ENCODE measurements at places on chromosomes 7 and 10.

- DNase-seq: no peak
Observed at GRCh38 chr10:1559311-1559710, 178.0 kb downstream of the ADARB2 start.

- DNase-seq: no peak
Observed at GRCh38 chr10:78516756-78517155, 483.1 kb downstream of the RPS24 start.

DNA sequence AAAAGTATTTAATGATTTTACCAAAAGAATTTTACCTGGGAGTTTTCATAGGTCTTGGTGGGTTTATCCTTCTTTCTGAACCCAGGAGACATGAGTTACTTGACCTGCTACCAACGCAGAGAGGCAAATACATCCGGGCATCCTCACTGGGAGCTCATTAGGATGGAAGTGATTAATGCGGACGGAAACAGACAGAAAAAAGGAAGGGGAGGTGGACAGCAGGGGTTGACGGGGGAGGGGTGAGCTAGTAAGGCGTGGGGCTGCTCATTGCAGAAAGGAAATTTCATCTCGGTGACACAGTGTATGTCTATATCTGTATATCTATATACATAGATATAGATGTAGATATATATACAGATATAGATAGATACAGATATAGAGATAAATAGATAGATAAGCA lies 408.2 kb upstream of the ADARB2 start:
- no peak for DNase-seq

GRCh38 chr10:29681676-29682448 lies 47.1 kb upstream of the SVIL start:
- DNase-seq: no peak

- DNase-seq: peak; percentile 74
Observed at GRCh38 chr10:15167411-15168290, 842 bp downstream of the NMT2 start.

DNA sequence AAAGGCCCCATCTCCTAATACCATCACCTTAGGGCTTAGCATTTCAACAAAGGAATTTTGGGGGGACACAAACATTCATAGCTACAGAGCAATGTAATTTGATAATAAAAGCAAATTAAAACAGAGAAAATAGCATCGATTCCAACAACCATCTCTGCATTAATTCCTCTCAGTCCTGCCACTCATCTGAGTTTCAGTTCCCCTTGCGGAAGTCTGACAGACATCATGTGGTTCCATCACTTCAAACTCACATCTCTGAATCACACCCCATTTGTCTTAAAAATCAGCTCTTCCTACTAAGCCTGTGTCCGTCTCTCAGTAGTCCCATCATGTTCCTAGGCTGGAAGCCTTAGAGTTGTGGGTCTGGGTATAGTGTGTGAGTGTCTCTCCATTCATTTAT lies 3.6 kb downstream of the ADCK2 start:
- DNase-seq: no peak

DNA sequence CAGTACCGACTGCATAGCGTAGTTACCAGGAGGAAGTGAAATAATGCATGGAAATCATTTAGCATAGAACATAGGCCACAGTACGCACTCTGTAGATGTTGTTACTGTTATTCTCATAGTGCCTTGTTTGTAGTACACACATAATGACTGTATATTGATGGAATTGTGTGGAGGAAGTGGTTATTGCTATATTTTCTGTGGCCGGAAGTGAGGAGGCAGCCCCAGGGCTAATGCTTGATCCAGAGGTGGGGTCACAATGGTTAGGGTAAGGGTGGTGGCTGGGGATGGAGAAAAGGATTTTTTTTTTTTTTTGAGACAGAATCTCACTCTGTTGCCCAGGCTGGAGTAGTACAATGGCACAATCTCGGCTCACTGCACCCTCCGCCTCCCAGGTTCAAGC lies 4.5 kb upstream of the MGAM start:
- no peak for DNase-seq

GRCh38 chr7:105106473-105106872 lies 92.5 kb downstream of the KMT2E start:
- DNase-seq: no peak

DNA sequence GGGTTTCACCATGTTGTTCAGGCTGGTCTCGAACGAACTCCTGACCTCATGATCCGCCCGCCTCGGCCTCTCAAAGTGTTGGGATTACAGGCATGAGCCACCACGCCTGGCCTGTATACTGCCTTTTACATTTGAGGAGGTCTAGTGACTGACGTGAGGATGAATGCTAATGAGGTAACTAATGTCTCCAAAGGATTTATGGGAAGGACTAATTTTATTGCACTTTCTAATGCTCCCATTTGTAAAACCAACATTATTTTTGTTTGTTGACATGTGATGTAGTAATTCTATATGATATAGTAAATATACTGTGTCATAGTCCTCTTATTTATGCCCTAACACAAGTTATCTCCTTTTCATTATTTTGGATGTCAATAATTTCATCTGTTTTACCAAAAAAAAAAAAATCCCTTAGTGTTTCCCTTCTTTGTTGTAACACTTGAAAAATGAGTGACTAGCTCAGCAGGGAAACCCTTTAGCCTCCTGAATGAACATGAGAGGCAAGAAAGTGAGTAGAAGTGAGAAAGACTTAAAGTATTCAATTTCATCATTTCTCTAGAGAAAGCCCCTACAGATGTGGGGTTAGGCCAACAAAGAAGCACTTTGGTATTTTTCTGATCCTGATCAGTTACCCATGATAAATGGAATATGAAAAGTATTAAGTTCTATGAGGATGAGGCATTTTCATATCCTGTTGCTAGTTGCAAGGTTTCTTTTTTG lies 596.9 kb upstream of the PCDH15 start:
- DNase-seq: peak; percentile 43

- DNase-seq: peak; percentile 91
Observed at GRCh38 chr10:16986406-16987205, 143.0 kb downstream of the CUBN start.

GRCh38 chr10:73758704-73759511 lies 14.7 kb downstream of the SEC24C start:
- DNase-seq: no peak

GRCh38 chr10:96238646-96239623 lies 32.4 kb downstream of the BLNK start:
- DNase-seq: no peak

- no peak for DNase-seq
Observed at GRCh38 chr7:2215851-2216250, 16.9 kb downstream of the MAD1L1 start.

DNA sequence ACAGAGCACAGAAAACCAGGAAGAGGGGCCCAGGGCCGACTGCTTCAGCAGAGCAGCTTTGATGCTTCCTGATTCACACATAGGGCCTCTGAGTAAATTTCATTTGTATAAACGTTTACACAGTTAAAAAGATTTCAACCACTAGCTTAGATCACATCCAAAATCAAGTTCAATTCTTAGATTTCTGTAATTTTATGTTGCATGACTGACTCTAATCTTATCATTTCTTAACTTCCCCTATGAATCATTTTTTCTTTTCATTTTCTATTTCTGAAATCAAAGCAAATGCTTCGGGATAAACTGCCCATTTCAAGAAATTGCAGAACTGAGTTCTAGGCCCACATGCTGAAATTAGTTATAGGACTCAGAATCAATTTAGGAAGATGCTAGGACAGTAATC lies 224.7 kb downstream of the INHBA start:
- no peak for DNase-seq

- DNase-seq: peak; percentile 75
Observed at GRCh38 chr7:30920584-30921539, 9.2 kb downstream of the AQP1 start.

- peak; percentile 84 for DNase-seq
Observed at GRCh38 chr10:3828404-3829155, 43.6 kb upstream of the KLF6 start.
